ENCODE measurements at places on chromosomes 1 and 21. TPM values are rescaled to one million over a fixed set of nuclear protein-coding genes. Genes with fewer than 3 reads are reported as not detected.
A peak's percentile ranks its signal among the peaks of the same experiment; 100 is the strongest.

DNA sequence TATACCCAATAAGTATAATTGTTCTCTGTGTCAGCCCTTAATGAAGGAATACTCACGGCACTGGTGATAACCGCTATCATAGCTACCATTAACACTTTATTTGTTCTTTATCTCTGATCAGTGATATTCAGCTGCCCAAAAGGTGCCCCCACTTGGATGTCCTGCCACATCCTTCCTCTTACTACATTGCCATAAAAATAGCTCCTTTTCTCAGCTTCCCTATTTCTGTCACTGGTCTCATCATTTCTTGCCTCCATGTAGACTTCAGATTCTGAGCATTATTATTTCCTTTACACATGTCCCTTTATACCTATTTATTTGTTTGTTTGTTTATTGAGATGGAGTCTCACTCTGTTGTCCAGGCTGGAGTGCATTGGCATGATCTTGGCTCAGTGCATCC, 2.7 kb upstream of the RAB29 start:
- no peak for DNase-seq

GPA33 gene
- total RNA-seq = 0.20 TPM

KMO gene
- total RNA-seq = not detected

GRCh38 chr1:160293020-160293968, 8.4 kb upstream of the PEX19 start:
- no peak for DNase-seq

CAMK2N1 gene
- total RNA-seq = 0.51 TPM

GRCh38 chr1:241401156-241401555, 44.2 kb upstream of the RGS7 start:
- DNase-seq = no peak

C1QTNF12 gene
- total RNA-seq = 4.0 TPM

- DNase-seq = no peak
Measured at GRCh38 chr21:44846485-44847260, 26.8 kb downstream of the PTTG1IP start.

- no peak for DNase-seq
Measured at GRCh38 chr1:208217781-208218180, 26.4 kb downstream of the PLXNA2 start.

- DNase-seq = peak; percentile 55
Measured at GRCh38 chr1:1072849-1073742, 1.0 kb downstream of the RNF223 start.

UQCRHL gene
- 2.5 TPM for total RNA-seq

TSSK3 gene
- total RNA-seq = 1.2 TPM

GRCh38 chr1:230827801-230828200, 40.5 kb downstream of the C1orf198 start:
- DNase-seq = no peak

GRCh38 chr1:214670098-214670497, 67.1 kb downstream of the CENPF start:
- no peak for DNase-seq

DNA sequence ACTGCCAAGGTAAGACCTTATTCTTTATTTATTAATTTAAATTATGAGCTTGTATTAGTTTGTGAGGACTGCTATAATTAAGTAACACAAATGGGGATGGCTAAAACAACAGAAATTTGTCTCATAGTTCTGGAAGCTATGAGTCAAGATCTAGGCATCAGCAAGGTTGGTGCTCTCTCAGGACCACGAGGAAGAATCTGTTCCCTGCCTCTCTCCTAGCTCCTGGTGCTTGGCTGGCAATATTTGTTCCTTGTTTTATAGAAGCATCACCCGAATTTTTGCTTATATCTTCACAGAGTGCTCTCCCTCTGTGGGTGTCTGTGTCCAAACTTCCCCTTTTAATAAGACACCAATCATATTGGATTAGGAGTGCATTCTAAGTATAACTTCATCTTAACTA, 41.4 kb upstream of the CCDC190 start:
- DNase-seq = no peak

C4BPA gene
- total RNA-seq = not detected

BEND5 gene
- total RNA-seq = 0.73 TPM

DNA sequence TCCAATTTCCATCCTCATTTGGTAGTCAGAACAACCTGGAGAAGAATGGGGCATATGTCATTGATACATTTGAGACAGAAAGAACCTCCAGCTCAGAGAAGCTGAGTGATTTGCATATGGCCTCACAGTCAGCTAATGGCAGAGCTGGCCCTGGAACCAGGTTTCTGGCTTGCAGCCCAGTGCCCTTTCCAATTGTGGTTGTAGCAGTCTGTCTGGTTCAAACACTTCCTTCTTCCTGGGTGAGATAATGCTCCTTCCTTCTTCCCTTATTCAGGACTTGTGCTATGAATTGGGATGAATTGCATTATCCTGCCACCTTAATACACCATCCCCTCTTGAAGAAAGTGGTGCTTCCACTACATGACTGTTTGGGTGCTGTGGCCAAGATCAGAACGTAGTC, 24.2 kb downstream of the SLC5A9 start:
- DNase-seq = peak; percentile 25

SASS6 gene
- 14.5 TPM for total RNA-seq
